Activated CD4-positive, CD25-positive, alpha-beta regulatory T cell (primary cell): ENCODE measurements at places on chromosomes 16 and 17.

GRCh38 chr17:40180694-40181093 lies 3.4 kb downstream of the RAPGEFL1 start:
- DNase-seq = no peak

GRCh38 chr17:35588196-35588920 lies 1.2 kb downstream of the AP2B1 start:
- DNase-seq = no peak

DNA sequence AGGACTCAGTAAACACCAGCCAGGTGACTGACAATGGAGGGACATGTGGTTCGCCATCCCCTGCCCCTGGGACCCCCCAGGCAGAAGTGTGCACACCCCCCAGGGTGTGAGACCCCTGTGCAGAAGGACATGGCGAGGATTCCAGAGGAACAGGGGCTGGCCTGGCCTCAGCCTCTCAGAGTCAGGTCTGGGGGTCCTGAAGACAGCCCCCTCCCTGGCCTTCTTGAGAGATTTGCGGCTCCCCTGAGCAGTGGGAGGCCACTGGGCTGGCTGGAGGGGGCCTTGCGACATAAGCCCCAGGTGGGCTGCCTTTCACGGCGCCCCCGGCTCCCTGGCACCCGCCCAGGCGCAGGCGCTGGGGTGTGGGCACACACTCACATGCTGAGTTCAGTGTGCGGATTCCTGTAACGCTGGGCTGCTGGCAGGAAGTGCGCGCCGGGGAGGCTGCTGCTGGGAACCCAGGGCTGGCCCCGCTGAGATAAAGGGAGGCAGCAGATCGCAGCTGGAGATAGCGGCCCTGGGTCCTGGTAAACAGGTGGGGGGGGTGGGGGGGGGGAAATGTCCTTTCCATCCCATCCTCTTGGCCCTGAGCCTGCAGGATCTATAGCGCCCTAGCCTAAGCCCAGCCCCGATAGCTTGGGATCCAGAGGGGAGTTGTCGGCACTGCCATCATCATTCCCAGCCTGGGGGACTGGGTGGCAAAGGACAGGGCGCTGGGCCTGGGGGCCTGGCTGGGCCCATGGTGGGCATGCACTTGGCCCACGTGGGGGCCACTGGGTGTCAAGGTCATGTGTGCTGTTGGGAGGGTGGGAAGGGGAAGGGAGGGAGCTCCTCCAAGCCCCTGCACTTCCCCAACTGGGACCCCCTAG lies 27.1 kb downstream of the TMEM235 start:
- DNase-seq = peak; percentile 31

DNA sequence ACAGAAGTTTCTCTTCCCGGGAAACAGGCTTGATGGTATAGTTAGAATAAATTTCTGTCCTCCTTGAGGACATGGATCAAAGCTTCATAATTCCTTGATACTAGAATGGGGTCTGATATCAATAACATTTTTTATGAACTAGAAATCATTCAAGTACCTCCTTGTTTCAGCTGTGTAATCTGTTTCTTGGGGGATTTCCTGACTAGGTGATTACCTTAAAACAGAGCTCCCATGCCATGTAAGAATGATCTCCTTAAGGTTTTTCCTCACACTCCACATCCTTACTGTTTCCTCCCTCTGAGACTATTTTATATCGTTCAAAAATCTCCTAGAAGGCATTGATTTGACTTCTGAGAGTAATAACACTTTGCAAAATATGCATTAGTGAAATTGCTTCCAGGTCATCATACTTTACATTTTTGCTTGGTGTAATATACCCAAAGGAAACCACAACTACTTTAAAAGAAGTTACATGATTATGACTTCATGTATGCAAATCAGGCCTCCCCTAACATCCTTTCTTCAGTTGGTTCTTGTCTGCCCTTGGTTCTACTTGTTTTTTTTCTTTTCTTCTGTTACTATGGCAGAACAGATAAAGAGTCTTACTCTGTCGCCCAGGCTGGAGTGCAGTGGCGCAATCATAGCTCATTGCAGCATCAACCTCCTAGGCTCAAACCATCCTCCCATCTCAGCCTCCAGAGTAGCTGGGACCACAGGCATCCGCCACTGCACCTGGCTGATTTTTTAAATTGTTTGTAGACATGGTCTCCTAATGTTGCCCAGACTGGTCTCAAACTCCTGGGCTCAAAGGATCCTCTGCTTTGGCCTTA lies 388.8 kb downstream of the ZFHX3 start:
- DNase-seq = no peak

- peak; percentile 38 for DNase-seq
Measured at GRCh38 chr17:40191237-40192208, 14.3 kb downstream of the RAPGEFL1 start.

DNA sequence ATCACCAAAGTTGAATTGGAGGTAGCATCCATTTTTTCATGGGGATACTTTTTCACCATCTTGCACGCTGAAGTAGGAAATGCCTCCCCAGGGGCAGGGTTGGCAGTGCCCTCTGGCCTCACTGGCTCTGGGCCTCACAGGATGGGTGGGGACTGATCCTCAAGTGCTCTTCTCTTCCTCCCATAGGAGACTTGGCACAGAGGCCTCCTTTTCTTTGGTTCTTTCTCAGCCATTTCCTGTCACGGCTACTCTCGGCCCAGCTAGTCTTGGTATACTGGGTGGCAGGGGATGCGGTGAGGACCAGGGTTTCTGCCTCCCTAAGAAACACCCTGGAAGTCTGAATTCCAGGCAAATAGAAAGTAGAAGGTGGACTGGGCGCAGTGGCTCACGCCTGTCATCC lies 58.2 kb downstream of the PECAM1 start:
- DNase-seq = no peak
